ENCODE measurements at places on chromosomes 5 and 9. TPM values are rescaled to one million over a fixed set of nuclear protein-coding genes. Genes with fewer than 3 reads are reported as not detected.

The EFNA5 gene
- 5.9 TPM for total RNA-seq

The DDX4 gene
- not detected for total RNA-seq

The SPATA31A7 gene
- total RNA-seq = not detected

DNA sequence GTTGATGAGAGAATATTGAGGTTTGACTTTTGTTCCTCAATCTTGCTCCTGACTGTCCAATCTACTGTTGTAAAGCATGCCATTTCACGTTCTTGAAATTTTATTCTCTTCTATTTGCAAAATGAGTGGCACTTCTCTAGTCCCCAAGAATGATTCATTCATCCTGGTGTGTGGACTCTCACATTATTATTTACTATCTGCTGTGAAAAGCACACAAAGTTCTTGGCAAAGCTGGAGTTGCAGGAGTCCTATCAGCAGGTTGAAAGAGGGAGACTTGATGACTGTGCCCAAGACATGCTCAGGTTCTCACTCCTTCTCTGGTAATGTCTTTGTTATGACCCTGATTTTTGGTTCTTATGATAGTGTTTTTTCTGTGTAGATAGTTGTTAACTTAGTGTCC is 382.6 kb downstream of the DMRTA1 start:
- H3K27me3 ChIP-seq = no peaks in the 10 kb centered on the region
- no peaks in the 10 kb centered on the region for H3K36me3 ChIP-seq
- DNase-seq = no peak
- H3K27ac ChIP-seq = no peak overlapping the region
- no peaks in the 10 kb centered on the region for H3K4me1 ChIP-seq

DNA sequence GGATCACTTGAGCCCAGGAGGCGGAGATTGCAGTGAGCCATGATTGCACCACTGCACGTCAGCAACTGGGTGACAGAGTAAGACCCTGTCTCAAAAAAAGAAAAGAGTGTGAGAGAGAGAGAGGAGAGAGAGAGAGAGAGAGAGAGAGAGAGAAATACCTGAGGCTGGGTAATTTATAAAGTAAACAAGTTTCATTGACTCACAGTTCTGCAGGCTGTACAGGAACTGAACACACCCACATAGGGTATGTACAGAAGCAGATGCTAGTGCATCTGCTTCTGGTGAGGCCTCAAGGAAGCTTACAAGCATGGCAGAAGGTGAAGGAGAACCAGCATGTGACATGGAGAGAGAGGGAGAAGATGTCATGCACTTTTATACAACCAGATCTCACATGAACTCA is 46.4 kb upstream of the CHD1 start:
- H3K4me1 ChIP-seq = no peaks in the 10 kb centered on the region
- no peak for DNase-seq
- no peaks in the 10 kb centered on the region for H3K27me3 ChIP-seq

GRCh38 chr5:117191251-117191650 is 616.6 kb upstream of the SEMA6A start:
- no peak overlapping the region for H3K4me3 ChIP-seq
- no peak overlapping the region for H3K27ac ChIP-seq
- no peaks in the 10 kb centered on the region for H3K36me3 ChIP-seq
- DNase-seq = no peak

GRCh38 chr9:132391449-132391848 is 15.2 kb downstream of the TTF1 start:
- no peaks in the 10 kb centered on the region for H3K27me3 ChIP-seq
- H3K4me1 ChIP-seq = no peaks in the 10 kb centered on the region
- peaks cover 80% of the 10 kb centered on the region for H3K36me3 ChIP-seq
- DNase-seq = no peak
- H3K4me3 ChIP-seq = no peak overlapping the region

DNA sequence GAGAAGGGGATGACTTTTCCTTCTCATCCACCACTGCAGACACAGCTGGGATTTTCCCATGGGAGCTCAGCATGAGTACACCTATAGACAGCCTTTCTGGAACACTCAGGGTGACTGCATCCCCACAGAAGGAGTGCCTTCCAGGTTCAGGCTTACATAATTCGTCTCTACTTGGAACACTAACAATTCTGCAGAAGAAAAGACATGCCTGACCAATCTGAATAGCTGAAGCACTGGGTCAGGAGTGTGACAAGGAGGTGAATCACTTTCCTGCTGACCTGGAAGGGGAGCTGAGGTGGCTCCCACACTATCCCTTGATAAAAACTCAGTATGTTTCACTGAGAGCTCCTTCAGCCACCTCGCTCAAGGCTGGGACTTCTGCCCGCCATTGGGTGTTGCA is 425.3 kb downstream of the TLR4 start:
- no peaks in the 10 kb centered on the region for H3K4me1 ChIP-seq
- DNase-seq = no peak
- H3K27me3 ChIP-seq = no peaks in the 10 kb centered on the region

Measured in thyroid gland (tissue), 4 donors.